Neural progenitor cell (in vitro differentiated cells): ENCODE measurements at places on chromosomes 11 and 22. TPM values are rescaled to one million over a fixed set of nuclear protein-coding genes. Genes with fewer than 3 reads are reported as not detected.

Gene TTC9C
- 55.7 and 78.4 TPM in 2 replicates for total RNA-seq

Gene CST6
- total RNA-seq: 0.50 TPM in 1 of 2 replicates, not detected in the other

Gene PANX2
- total RNA-seq: 0.88 and 1.9 TPM in 2 replicates

Gene OR5A1
- total RNA-seq: 0.02 and 0.06 TPM in 2 replicates

Gene SLC22A8
- total RNA-seq: not detected in 2 replicates

Gene TMEM86A
- 0.87 TPM in 1 of 2 replicates, not detected in the other for total RNA-seq

Gene RAG2
- total RNA-seq: 0.06 and 0.15 TPM in 2 replicates

Gene GGT1
- 4.9 and 7.7 TPM in 2 replicates for total RNA-seq

Gene SYT7
- total RNA-seq: 0.73 and 4.4 TPM in 2 replicates

Gene PIWIL4
- 1.1 and 1.3 TPM in 2 replicates for total RNA-seq

Gene MYO7A
- 0.97 and 2.7 TPM in 2 replicates for total RNA-seq

Gene PCSK7
- 14.2 and 36.6 TPM in 2 replicates for total RNA-seq

Gene PTPN5
- 8.5 and 15.8 TPM in 2 replicates for total RNA-seq

Gene OR4C46
- total RNA-seq: not detected in 2 replicates

Gene OR6T1
- not detected in 2 replicates for total RNA-seq

Gene ART1
- total RNA-seq: not detected in 2 replicates

Gene LIMK2
- total RNA-seq: 28.1 and 45.8 TPM in 2 replicates

Gene RNF121
- total RNA-seq: 16.7 and 31.8 TPM in 2 replicates

Gene NECTIN1
- total RNA-seq: 19.5 and 27.4 TPM in 2 replicates

Gene OR2AT4
- total RNA-seq: 0.22 TPM in 1 of 2 replicates, not detected in the other

Gene SIK2
- total RNA-seq: 12.0 and 16.3 TPM in 2 replicates

Gene UPK3A
- 0.50 TPM in 1 of 2 replicates, not detected in the other for total RNA-seq

Gene BLID
- total RNA-seq: not detected in 2 replicates

Gene SPDYC
- total RNA-seq: not detected in 2 replicates

Gene GAL3ST1
- 4.3 and 10.1 TPM in 2 replicates for total RNA-seq

Gene MMP27
- not detected in 2 replicates for total RNA-seq

Gene CDC45
- total RNA-seq: 40.9 and 50.7 TPM in 2 replicates

Gene ASCL2
- total RNA-seq: 2.2 TPM in 1 of 2 replicates, not detected in the other

Gene SYT13
- total RNA-seq: 8.6 and 9.0 TPM in 2 replicates

Gene MFRP
- total RNA-seq: not detected in 2 replicates

Gene PLEKHB1
- 8.8 and 31.1 TPM in 2 replicates for total RNA-seq

Gene LMO1
- total RNA-seq: 2.9 and 6.2 TPM in 2 replicates

Gene RASGRP2
- 0.06 and 1.8 TPM in 2 replicates for total RNA-seq

Gene GLYAT
- not detected in 2 replicates for total RNA-seq

Gene TEX54
- total RNA-seq: not detected in 2 replicates

Gene C11orf87
- total RNA-seq: not detected in 2 replicates

Gene FAM83F
- total RNA-seq: 0.09 and 0.56 TPM in 2 replicates

Gene TIGD3
- 2.5 and 4.3 TPM in 2 replicates for total RNA-seq

Gene PRR33
- not detected in 2 replicates for total RNA-seq

Gene PHETA2
- 0.79 and 2.3 TPM in 2 replicates for total RNA-seq
